ENCODE measurements at places on chromosomes 2 and 18. TPM values are rescaled to one million over a fixed set of nuclear protein-coding genes. Genes with fewer than 3 reads are reported as not detected.

GRCh38 chr2:9336241-9336575 is 87.1 kb downstream of the ITGB1BP1 start:
- no peak for DNase-seq

The OTOS gene
- polyA plus RNA-seq, result 0.24 TPM

DNA sequence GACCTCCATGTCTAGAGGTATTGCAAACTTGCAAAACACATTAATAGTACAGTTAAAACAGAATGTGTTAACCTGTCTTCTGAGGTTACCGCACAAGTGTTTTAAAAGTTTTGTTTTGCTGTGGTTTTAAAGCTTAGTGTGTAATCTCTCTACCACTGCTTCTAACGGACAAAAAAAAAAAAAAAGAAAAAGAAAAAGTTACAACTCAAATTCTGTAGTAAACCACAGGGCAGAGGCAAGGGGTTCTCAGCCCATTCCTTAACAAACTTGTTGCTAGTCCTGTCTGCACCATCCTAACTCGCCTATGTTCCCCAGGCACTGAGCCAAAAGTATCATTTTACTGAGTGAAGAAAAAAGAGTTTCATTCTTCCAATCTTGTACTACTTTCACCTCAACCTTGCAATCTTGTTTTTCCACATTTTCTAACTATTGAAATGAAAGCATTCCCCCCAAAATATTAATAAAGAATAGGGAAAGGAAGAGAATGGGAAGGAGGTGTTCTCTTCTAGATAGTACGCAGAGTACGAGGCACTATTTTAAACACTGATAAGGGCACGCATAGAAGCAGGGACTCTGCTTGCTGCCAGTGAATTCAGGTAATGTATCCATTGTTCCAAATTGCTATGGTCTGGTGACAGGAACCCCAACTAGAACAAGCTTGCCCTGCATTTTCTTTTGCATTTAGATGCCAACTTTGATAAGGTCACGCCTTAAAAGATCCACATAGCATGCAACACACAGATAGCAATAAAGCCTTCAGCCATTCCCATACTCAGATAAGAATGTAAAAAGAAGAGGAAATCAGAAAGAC is 47.1 kb downstream of the IKZF2 start:
- DNase-seq, result no peak

DNA sequence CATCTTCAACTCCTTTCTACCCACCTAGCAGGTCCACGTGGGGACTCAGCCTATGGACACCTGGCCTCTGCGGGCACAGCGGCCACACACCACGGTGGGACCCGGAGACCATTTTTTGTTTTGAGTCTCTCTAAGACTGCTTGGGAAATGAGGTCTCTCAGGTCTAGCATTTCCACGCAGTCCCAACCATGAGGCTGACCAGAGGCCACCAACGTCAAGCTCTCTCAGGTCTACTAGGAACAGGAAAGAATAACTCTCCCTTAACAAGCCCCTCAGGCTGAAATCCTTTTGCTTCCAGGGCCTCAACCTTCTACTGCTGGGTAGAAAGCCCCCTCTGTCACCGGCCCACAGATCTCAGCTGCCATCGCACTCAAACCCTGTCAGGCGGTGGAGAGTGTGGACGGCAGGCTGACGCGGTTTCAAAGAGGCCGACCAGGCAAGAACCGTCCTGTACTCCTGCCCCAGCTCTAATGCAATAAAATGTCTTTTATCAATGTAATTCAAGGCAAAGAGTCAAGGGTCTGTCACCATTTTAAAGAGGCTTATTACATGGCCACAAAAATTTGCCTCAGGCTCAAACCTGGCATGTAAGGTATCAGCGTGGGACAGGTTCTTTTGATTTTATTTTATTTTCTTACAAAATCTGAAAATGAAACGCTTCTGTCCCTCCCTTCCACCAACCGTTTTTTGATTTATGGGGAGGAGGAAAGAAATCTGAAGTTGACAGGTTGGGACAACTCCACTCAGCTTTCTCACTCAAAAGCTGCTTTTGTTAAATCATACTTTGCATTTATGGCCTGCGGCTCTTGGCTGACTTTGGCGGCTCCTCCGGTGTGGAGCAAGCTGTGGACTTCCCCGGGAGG is 74.0 kb downstream of the BCL11A start:
- DNase-seq, result no peak

DNA sequence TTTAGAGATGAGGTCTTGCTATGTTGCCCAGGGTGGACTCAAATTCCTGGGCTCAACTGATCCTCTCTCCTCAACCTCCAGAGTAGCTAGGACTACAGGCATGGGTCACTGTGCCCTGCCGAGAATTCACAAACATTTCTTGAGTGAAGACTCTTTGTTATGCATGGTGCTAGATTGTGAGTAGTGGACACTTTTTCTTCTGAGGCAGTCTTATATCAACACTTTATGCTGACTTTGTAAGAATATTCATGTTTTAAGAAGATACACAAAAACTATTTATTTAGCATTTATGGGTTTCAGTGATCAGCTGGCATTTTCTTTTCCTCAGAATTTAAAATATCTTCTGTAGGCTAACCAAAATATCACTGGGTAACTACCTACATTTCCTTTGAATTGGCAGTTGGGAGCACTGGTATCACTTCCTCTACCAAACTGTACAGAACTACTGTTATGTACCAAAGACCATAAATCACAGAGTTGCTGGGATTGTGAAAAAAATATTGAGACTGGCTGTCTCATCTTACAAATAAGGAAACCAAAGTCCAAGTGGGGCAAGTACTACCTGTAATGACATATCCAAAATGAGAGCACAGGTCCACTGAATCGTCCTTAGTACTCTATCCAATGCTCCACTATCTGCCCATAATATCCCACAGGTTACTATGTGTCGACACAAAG is 34.0 kb downstream of the DOCK10 start:
- no peak for DNase-seq

The HOXD1 gene
- polyA plus RNA-seq, result 9.7 TPM

The LOXHD1 gene
- 0.79 TPM for polyA plus RNA-seq

The RASGRP3 gene
- 26.8 TPM for polyA plus RNA-seq

The CKAP2L gene
- polyA plus RNA-seq, result 15.4 TPM

GRCh38 chr18:25175558-25176517 is 176.1 kb downstream of the ZNF521 start:
- no peak for DNase-seq

The MEP1B gene
- 0.14 TPM for polyA plus RNA-seq

- peak; percentile 86 for DNase-seq
Measured at GRCh38 chr2:65435625-65436168, 3.3 kb upstream of the SPRED2 start.

DNA sequence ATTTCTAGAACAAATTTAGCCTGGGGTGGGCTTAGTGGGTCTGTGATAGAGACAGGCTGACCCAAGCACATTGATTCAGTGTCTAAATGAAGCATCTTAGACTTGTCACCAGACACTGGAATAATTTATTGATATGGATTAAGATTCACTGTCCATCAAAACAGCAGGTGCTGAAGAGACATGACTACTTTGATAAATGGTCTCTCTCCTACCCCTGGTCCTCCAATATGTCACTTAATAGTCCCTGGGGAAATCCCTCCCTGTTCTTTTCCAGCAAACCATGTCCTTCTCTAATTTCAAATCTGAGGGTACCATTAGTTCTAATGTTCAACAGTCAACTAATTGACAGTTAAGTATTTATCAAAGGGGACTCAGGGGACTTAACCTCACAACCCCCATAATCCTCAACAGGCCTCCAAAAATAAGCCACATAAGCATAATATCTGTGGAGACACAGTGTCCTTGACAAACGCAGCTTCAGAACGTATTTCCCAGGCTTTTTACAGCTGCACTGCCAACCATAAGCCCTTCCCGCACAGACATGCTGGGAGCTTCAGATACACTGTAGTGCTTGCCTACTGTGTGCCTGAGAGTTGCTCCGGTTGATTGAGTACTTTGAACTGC is 391.0 kb downstream of the THSD7B start:
- no peak for DNase-seq

Data from left renal cortex interstitium (tissue), 4 donors.